ENCODE measurements at places on chromosomes 11 and 22.

DNA sequence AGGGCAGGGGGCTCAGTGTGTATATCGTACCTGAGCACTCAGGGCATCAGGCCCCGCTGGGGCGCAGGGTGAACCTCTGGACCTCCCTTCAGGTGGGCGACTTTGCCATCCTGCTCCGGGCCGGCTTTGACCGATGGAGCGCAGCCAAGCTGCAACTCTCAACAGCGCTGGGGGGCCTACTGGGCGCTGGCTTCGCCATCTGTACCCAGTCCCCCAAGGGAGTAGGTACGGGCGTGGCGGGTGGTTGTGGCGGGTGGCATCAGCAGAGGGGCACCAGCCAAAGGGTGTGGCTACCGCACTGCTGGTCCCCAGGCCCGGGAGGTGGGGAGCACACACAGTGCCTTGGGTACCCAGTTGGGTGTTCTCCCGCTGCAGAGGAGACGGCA is 6.3 kb downstream of the SLC39A13 start:
- no peak for DNase-seq

DNA sequence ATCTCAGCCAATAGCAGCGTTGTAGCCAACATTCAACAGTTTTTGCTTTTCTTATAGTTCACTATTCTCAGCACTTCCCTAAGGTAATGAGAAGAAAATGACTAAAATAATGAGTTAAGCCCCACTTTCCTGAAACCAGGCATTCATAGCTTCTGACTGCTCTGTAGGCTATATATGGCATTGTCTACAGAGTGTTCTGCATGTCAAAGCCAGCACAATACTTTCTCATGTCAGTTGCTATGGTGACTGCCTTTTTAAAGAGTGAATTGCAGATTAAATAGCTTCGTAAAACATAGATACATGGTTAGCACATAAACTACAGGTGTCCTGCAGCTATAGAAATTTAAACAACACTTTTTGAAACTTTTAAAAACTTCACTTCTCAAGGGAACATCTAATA is 1256.1 kb upstream of the CNTN5 start:
- no peak for DNase-seq

GRCh38 chr11:66225066-66225465 is 43.4 kb upstream of the RAB1B start:
- no peak for DNase-seq

- no peak for DNase-seq
Observed at GRCh38 chr11:61709110-61709509, 28.9 kb downstream of the DAGLA start.

GRCh38 chr11:117663821-117664220 is 133.2 kb downstream of the DSCAML1 start:
- peak; percentile 64 for DNase-seq

DNA sequence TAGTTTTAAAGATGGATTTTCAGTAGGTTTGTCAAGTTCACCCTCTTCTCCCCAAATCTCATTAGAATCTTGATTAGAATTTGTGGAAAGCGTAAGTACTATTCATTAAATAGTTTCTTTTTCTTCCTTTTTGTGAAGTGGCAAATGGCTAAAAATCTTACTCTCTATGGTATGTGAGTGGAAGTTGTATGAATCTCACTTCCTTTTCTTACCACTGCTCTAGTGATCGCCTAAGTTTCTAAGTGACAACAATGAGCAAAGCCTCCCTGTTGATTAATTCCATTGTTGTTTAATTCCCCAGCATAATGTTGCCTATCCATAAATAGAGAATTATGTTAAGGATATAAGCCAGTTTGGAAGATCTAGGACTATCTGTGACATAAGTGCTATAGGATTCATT is 82.7 kb downstream of the PGR start:
- no peak for DNase-seq

DNA sequence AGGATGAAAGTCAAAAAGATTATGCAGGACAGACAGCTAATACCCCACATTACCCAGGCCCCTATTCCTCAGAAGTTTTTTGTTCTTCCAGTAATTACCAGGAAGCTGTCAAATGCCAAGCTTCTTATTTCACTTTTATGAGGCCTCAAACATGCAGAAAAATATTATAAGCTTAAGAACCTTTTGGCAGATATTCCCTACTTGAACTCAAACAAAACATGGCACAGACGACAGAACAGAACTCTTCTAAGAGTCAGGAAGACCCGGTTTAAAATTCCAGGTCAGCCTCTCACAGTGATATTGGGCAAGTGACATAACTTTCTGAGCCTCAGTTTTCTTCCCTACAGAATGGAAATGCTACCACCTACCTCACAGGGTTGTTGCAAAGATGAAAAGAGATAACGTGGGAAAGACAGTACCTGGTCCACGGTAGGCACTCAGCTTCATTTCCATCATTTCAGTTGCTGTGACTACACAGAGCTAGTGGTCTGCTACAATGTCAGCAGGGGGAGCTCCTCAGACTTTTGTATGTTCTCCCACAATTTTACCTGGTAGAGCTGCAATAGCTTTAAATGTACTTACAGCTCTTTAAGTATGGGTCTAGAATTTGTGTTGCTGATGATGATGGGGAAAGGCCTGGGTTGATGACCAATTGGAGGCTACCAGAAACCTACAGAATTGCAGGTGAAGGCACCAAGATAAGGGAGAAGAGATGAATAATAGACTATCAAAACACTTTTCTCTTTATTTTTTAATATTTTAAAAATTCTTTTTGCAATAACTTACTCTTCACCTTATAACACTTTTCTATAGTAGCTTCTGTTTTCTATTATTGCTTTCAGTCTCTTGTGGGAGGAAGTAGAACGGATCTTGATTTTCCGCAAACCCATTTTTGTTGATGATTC is 98.3 kb upstream of the CHRM4 start:
- no peak for DNase-seq

DNA sequence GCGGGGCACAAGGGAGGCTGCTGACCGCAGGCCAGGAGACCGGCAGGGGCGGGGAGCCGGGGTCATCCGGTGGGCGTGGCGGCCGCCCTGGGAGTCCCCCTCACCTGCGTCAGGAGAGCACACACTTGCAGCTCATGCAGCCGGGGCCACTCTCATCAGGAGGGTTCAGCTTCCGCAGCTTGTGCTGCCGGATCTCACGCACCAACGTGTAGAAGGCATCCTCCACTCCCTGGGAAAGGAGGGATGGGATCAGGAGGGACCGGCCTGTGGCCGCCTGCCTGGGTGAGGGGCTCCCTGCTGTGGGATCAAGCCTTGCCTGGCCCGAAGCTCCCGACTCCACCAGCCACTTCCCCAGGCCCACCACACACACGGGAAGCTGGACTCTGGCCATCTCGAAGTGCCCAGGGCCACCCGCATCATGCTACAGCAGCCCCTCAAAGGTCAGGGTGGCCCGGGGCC is 2.8 kb downstream of the HRAS start:
- no peak for DNase-seq

GRCh38 chr11:12618743-12619540 is 55.3 kb upstream of the TEAD1 start:
- no peak for DNase-seq

- no peak for DNase-seq
Observed at GRCh38 chr11:45890886-45891550, 5.6 kb downstream of the MAPK8IP1 start.

Data from midbrain (tissue), 1 donor.